CD4-positive, alpha-beta T cell (primary cell): ENCODE measurements at places on chromosomes 1 and 21. TPM values are rescaled to one million over a fixed set of nuclear protein-coding genes. Genes with fewer than 3 reads are reported as not detected.

OR6K3 gene
- not detected for total RNA-seq

OLFML2B gene
- not detected for total RNA-seq

BEND5 gene
- 5.6 TPM for total RNA-seq

BEST4 gene
- 1.0 TPM for total RNA-seq

CENPF gene
- total RNA-seq, result 3.4 TPM

GRCh38 chr1:207284209-207284897 is 37.1 kb upstream of the CD55 start:
- no peaks in the 10 kb centered on the region for H3K27me3 ChIP-seq
- peaks cover 14% of the 10 kb centered on the region for H3K4me1 ChIP-seq
- peak; percentile 38 for DNase-seq

DNA sequence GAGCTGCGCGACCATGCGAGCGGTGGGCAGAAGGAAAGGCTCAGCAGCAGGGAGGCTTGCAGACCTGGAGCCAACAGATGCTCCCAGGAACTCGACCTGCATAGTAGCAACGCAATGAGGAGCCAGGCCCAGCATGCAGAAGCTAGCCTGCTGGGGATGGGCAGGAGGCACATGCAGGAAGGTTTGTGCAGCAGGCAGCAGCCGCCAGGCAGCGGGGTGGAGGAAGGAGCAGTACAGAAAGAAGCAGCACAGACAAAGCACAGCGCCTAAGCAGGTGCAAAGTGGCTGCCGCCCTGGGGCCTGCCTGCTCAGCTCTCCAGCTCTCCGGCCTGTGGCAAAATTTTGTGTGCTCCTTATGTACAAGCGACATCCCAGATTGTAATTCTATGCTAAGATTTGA is 213.5 kb upstream of the MAP1LC3C start:
- no peaks in the 10 kb centered on the region for H3K36me3 ChIP-seq
- no peaks in the 10 kb centered on the region for H3K27me3 ChIP-seq
- H3K27ac ChIP-seq, result no peak overlapping the region
- no peak for DNase-seq

GRCh38 chr1:2988256-2988655 is 33.0 kb upstream of the ACTRT2 start:
- no peaks in the 10 kb centered on the region for H3K36me3 ChIP-seq
- no peak overlapping the region for H3K4me3 ChIP-seq
- no peaks in the 10 kb centered on the region for H3K27me3 ChIP-seq
- H3K4me1 ChIP-seq, result no peaks in the 10 kb centered on the region

- DNase-seq, result no peak
- H3K36me3 ChIP-seq, result peaks cover 31% of the 10 kb centered on the region
- peaks cover 34% of the 10 kb centered on the region for H3K4me1 ChIP-seq
- H3K27ac ChIP-seq, result no peak overlapping the region
Observed at GRCh38 chr1:7781501-7781900, 2.6 kb upstream of the PER3 start.

GRCh38 chr21:17805966-17806365 is 13.2 kb downstream of the C21orf91 start:
- H3K4me1 ChIP-seq, result peaks cover 7% of the 10 kb centered on the region
- H3K27me3 ChIP-seq, result no peaks in the 10 kb centered on the region
- no peak overlapping the region for H3K4me3 ChIP-seq
- H3K27ac ChIP-seq, result no peak overlapping the region
- DNase-seq, result no peak

GRCh38 chr1:176903474-176903873 is 261.0 kb downstream of the ASTN1 start:
- no peaks in the 10 kb centered on the region for H3K4me1 ChIP-seq
- H3K4me3 ChIP-seq, result no peak overlapping the region
- H3K27me3 ChIP-seq, result peaks cover 4% of the 10 kb centered on the region

DNA sequence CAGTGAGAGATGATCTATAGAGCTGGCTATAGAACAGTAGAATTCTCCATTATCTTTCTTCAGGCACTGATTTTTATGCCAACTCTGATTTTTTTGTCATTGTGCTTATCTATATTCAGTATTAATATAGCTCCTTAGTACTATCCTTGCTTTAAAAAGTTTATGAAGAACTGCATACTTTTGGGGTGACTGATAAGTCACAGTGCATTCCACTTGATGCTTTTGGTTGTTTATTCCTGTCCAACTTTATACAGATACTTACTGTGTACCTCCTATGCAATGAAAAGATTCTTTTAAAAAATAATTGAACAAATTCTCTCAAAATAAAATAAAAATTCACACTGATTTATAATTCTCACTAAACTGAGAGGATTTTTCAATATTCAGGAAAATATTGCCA is 71.6 kb downstream of the COL24A1 start:
- H3K4me1 ChIP-seq, result no peaks in the 10 kb centered on the region
- H3K36me3 ChIP-seq, result no peaks in the 10 kb centered on the region
- no peak overlapping the region for H3K4me3 ChIP-seq
- H3K27ac ChIP-seq, result no peak overlapping the region
- no peak for DNase-seq
- no peaks in the 10 kb centered on the region for H3K27me3 ChIP-seq

GRCh38 chr1:115949156-115949555 is 27.2 kb upstream of the SLC22A15 start:
- H3K4me1 ChIP-seq, result no peaks in the 10 kb centered on the region
- H3K4me3 ChIP-seq, result no peak overlapping the region

- H3K4me3 ChIP-seq, result no peak overlapping the region
- H3K36me3 ChIP-seq, result no peaks in the 10 kb centered on the region
- DNase-seq, result no peak
- H3K4me1 ChIP-seq, result peaks cover 25% of the 10 kb centered on the region
- no peaks in the 10 kb centered on the region for H3K27me3 ChIP-seq
Observed at GRCh38 chr1:19654886-19655717, 9.6 kb upstream of the HTR6 start.

DNA sequence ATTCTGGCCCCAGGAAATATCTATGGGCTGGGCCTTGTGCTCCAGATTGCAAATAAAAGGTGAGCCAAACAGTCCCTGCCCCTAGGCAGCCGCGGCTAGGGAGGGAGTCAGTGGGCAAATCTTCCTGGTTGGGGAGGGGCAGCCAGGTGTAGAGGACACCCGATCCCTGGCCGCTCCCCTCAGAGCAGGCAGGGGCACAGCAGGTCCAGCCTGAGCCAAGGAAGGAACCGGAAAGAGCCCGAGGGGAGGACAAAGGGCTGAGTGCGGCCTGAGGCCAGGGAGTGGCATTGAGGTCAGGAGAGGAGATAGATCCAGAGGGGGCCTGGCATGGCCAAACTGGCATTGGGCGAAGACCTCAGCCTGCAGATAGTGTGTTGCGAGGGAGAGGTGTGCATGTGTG is 36.6 kb upstream of the ARF1 start:
- DNase-seq, result no peak
- no peak overlapping the region for H3K27ac ChIP-seq
- H3K27me3 ChIP-seq, result peaks cover 2% of the 10 kb centered on the region
- no peaks in the 10 kb centered on the region for H3K4me1 ChIP-seq
- H3K36me3 ChIP-seq, result no peaks in the 10 kb centered on the region

DNA sequence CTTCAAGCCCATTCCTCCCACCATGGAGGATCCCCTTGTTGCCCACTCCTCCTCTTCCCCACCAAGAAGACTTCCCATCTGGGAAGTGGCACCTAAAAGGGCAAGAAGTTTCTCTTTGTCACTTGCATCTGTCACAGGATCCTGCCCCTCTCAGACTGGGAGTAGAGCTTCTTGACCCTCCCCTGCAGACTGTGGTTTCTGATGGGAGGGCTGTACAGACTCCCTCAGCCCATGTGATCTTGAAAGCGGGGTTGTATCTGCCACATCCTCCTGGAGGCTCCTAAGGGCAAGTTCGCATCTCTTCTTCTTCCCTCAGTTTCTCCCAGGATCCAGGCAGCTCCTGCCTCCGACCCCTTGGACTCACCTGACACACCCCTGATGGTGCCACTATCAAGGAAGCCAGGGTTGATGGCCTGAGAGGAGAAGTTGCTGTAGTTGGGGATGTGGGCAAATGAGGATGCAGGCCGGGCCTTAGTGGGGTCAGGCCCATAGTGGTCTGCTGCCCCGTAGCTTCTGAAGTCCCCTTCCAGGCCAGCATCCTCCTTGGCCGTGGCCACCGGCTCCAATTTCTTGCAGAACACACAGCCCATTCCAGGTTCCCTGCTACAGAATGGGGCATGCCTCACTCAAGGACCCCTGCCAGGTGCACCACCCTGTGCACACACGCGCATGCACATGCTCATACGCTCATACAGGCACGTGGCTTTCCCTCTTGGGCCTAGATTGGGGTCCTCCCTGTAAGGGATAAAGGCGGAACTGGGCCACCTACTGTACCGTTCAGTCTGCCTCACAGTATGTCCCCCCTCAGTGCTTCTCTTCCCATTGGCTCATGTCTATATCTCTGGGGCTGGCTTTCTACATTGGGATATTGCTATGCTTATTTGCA is 11.4 kb downstream of the FGR start:
- H3K27me3 ChIP-seq, result no peaks in the 10 kb centered on the region
- DNase-seq, result no peak
- H3K4me3 ChIP-seq, result no peak overlapping the region
- H3K27ac ChIP-seq, result no peak overlapping the region

GRCh38 chr1:6345460-6345859 is 48.1 kb downstream of the ACOT7 start:
- H3K4me3 ChIP-seq, result no peak overlapping the region
- no peak for DNase-seq
- no peak overlapping the region for H3K27ac ChIP-seq
- H3K36me3 ChIP-seq, result no peaks in the 10 kb centered on the region
- H3K4me1 ChIP-seq, result peaks cover 21% of the 10 kb centered on the region
- H3K27me3 ChIP-seq, result no peaks in the 10 kb centered on the region

- no peak for DNase-seq
- no peaks in the 10 kb centered on the region for H3K36me3 ChIP-seq
- H3K27ac ChIP-seq, result no peak overlapping the region
- H3K27me3 ChIP-seq, result no peaks in the 10 kb centered on the region
Observed at GRCh38 chr1:41466146-41466545, 18.3 kb downstream of the EDN2 start.
